ENCODE measurements at places on chromosomes 3 and 15.

DNA sequence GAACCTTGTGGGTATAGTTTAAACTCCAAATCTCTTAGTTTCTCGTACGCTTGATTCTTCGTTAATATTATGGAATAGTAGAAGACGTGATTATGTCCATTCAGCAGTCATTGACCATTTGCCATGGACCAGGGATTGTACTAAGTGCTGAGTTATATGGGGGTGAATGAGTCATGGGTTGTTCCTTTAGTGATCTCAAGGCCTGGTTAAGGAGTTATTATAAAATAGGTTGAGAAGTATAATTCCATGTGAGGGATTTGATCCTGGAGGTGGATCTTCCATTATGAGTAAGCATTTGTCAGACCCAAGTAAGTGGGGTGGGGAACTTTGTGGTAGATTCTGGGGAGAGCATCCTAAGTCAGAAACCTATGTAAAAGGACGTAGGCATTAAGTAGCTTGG is 15.4 kb downstream of the NR2C2 start:
- no peak for DNase-seq

GRCh38 chr3:46284981-46285683 is 42.9 kb downstream of the CCR3 start:
- no peak for DNase-seq

DNA sequence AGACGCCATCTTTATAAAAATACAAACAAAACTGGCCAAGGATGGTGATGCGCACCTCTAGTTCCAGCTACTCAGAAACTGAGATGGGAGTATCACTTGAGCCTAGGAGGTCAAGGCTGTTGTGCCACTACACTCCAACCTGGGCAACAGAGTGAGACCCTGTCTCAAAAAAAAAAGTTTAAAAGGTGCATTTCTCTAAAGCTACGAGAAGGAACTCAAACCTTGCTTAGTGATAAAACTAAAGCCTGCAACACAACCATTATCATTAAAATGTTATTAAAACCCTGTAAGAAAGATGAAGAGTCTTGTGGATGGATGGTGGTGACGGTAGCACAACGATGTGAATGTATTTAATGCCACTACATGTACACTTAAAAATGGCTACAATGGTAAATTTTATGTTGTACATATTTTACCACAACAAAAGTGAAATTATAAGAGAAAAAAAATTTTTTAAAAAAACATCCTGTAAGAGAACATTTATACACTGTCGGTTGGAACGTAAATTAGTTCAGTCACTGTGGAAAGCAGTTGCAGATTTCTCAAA is 3.1 kb downstream of the PLD1 start:
- no peak for DNase-seq

GRCh38 chr15:100713163-100713867 is 110.9 kb downstream of the ASB7 start:
- no peak for DNase-seq

GRCh38 chr3:49359623-49360022 is 1.5 kb upstream of the GPX1 start:
- DNase-seq: no peak

- DNase-seq: no peak
Measured at GRCh38 chr3:40312661-40313226, 3.2 kb downstream of the EIF1B start.

DNA sequence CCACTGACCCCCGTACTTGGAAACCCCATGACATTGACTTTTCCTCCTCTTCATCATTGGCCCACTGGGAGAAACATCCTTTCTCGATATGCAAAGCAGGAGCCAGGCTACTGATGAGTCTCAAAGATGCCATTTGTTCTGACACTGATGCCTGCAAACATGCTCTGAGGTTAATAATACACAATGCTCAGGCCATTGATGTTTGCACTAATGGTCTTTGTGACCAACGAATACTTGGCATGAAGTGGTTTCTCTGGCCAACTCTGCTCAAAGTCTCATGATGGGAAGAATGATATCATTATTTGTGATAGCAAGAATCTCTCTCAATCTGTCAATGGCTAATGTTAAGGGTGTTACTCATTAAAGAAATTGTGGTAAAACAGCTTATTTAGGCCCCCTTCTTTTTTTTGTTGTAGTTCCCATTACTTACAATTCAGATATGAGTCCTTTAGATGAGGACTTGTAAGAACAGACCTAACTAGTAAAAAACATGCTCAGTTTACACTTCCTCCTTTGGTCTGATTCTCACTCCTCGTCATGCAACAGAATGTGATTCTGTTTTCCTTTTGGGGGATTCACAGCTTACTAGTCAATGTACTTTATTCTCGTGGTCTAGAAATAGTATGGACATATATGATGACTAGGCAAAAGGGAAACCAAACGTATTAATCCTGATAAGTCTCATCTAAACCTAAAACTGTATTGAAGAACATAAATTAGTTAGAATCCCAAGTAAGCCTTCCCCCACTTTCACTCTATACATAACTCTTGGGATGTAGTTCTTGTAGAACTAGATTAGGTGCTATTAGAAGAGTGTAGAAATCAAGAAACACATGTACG is 488.8 kb upstream of the DPPA4 start:
- no peak for DNase-seq

DNA sequence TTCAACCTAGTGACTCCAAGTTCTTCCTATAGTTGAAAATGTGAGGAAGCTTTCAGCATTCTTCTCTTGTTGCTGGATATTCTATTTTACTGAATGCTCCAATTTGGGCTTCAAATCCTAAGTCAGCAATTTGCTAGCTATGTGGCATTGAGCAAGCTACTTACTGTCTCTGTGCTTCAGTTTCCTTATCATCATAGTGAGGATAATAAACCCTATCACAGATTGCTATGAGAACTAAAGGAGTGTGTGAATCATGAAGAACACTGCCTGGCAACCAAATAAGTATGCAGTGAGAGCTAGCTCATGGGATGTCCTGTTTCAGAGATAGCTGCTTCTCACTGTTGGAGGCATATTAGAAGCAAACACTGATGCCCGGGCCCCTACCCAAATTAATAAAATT is 163.8 kb upstream of the CDIN1 start:
- DNase-seq: no peak

Data from glutamatergic neuron (in vitro differentiated cells).